ENCODE measurements at places on chromosomes 7 and 10.

DNA sequence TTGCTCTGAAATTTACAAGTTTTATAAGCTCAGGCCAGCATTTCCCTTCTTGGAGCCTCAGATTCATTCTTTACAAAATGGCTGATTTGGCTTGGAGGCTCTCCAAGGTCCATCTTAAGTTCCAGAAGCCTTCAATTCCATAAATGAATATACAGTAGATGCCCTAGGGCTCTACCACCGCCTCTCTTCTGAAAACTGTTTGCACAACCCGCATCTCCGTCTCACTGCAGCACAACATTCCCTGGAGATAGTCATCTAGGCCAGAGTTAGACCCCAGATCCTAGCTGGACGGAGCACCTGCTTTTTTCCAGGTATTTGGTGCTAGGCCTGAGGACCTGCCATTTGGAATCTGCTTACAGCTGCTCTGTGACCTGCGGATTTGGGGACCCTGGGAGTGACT lies 50.5 kb upstream of the NRP1 start:
- DNase-seq, result no peak

- no peak for DNase-seq
Measured at GRCh38 chr10:12051241-12051640, 8.6 kb upstream of the UPF2 start.

DNA sequence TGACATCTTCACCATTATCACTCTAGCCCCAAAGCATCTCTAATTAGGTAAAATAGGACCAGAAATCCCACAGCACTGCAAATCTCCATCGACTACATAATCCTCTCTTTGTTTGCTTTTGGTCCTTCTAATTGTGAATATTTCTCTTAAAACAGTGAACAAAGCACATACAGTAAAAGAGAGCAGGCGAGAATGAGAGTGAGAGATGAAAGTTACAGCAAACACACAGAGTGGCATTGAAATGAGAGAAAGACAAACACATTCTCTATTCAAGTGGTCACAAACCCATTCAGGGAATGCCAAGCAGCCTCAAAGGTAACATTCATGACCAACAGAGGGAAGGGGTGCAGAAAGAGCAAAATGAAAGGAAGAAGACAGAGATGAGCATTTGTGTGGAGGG lies 109.8 kb upstream of the PTN start:
- DNase-seq, result no peak

GRCh38 chr10:116251602-116252395 lies 21.2 kb downstream of the GFRA1 start:
- no peak for DNase-seq

DNA sequence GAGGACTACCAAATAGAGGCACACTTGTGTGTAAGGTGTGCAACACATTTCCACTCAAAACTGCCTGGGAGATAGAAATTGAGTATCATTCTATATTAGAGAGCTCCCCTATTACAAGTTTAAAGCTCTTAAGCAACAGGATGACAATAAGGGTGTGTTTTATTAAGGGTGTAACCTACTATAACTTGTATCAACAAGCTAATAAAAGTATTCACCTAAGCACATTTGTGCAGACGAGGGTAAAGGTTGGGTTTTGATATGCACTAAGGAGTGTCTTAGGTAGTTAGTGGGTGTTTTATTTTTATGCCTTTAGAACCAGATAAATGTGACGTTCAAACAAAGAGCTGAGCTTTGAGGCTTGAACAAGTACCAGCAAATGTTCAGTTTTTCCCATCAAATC lies 2.8 kb upstream of the FAM53B start:
- DNase-seq, result no peak

- no peak for DNase-seq
Measured at GRCh38 chr10:70564901-70565351, 37.6 kb downstream of the PRF1 start.

GRCh38 chr7:131329176-131329570 lies 1.5 kb downstream of the MKLN1 start:
- DNase-seq, result no peak

DNA sequence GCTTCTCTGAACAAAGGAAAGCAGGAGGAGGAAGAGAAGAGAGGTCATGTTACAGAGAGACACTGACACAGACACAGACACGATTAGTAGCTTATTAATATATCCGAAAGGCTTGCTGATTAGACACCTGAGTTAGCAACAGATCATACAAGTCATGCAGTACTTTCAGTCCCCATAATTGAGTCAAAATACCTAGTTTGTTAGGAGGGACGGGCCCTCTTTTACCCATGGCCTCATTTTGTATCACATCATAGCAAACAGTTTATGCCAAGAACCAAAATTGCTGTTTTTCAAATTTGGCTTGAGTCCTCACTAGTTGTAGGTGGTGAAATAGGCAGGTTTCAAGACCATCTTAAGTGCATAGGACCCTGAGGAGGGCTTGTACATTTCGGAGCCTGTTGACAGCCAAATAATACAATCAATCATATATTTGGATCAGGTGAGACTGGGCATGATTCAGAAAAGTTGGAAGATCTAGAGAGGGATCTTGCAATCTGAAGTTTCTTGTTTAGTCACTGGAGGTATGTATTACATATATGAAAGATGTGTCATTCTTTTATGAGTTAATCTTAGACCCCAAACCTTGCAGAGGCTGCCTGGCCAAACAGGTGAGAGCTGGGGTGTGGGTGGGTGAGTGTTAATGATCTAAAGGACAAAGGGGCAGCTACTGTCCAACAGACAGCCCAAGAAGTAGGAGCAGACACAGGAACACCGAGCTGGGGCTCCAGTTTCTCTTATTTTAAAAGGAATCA lies 65.4 kb downstream of the PRPF18 start:
- DNase-seq, result no peak

- DNase-seq, result no peak
Measured at GRCh38 chr10:29397221-29397620, 108.4 kb downstream of the LYZL1 start.

- no peak for DNase-seq
Measured at GRCh38 chr7:55275291-55276200, 89.6 kb upstream of the LANCL2 start.

GRCh38 chr10:128027306-128027705 lies 98.9 kb downstream of the MKI67 start:
- no peak for DNase-seq

- DNase-seq, result no peak
Measured at GRCh38 chr10:77291596-77292505, 345.8 kb downstream of the KCNMA1 start.
